ENCODE measurements at places on chromosomes 2 and 18. TPM values are rescaled to one million over a fixed set of nuclear protein-coding genes. Genes with fewer than 3 reads are reported as not detected.

DNA sequence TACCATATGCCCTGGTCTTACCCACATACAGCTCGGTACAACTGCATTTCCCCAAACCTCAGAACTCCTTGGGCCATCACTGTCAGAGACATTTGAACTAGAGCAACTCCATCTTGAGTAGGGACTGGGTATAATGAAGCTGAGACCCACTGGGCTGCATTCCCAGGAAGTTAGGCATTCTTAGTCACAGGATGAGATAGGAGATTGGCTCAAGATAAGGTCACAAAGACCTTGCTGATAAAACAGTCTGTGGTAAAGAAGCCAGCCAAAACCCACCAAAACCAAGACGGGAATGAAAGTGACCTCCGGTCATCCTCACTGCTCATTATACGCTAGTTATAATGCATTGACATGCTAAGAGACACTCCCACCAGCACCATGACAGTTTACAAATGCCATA, 131.3 kb downstream of the PIK3C3 start:
- no peak for DNase-seq

DNA sequence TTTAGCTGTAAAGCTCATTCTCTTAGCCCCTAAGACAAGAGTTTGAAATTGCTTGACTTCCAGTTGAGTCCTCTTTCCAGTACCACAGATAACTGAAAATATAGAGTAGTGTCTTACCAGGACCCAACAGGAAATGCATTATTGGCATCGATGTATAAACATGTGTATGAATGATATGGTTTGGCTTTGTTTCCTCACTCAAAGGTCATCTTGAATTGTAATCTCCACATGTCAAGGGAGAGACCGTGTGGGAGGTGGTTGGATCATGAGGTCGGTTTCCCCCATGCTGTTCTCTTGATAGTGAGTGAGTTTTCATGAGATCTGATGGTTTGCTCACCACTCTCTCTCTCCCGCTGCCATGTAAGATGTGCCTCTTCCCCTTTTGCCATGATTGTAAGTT, 745.0 kb downstream of the TMEM182 start:
- no peak for DNase-seq

- peak; percentile 81 for DNase-seq
These were observed 50.1 kb upstream of the LPIN2 start for GRCh38 chr18:3062798-3063680.

GRCh38 chr2:201633661-201634249, 9.5 kb downstream of the TMEM237 start:
- no peak for DNase-seq

DNA sequence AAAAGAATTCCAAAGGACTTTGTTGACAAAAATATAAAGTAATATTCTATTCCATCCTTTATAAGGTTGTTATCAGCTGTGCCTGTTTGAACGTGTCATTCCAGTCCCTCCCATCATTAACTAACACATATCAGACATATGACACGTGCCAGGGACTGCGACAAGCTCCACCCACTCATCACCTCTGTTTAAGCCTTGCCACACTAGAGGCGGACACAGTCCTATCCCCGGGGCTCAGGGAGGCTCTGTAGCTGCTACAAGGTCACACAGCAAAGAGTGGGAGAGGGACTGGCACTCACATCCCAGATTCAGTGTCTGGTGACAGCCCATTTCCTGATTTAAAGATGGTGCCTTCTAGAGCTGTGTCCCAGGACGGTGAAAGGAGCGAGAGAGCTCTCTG, 30.0 kb downstream of the TBC1D8 start:
- no peak for DNase-seq

- no peak for DNase-seq
These were observed 543.5 kb upstream of the SPHKAP start for GRCh38 chr2:228725031-228725430.

- DNase-seq = no peak
These were observed 177.3 kb downstream of the ERBB4 start for GRCh38 chr2:212361174-212361756.

- DNase-seq = no peak
These were observed 54.3 kb downstream of the THOC1 start for GRCh38 chr18:213505-213904.

- DNase-seq = no peak
These were observed 1.6 kb upstream of the SLC66A2 start for GRCh38 chr18:79952996-79953559.

Gene TXNDC2
- not detected for total RNA-seq

Gene NFATC1
- 18.7 TPM for total RNA-seq

Measured in left ventricle myocardium superior (tissue), 1 donor.